Amniotic stem cell (primary cell): ENCODE measurements at places on chromosomes 4 and X.

- no peak for DNase-seq
Measured at GRCh38 chr4:38802561-38803355, 1.8 kb downstream of the TLR1 start.

GRCh38 chr4:1195109-1195671 lies 22.8 kb upstream of the SPON2 start:
- no peak for DNase-seq

DNA sequence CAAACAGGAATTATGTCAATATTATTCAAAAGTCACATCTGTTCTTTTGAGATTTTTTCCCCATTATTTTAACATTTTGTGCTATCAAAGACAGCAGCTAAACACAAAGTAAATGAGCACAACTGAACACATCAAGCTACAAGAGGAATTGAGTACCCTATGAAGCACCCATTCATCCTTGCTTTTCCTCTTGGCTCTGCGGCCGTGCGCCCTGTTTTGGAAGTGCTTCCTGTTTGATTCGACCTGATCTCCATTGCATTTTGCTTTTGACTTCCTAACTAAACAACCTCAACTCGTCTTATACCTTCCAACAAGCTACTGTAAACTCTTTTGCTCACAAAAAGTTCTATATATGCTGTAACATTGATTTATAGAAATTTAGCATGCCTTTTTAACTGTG lies 85.0 kb downstream of the SCFD2 start:
- no peak for DNase-seq

DNA sequence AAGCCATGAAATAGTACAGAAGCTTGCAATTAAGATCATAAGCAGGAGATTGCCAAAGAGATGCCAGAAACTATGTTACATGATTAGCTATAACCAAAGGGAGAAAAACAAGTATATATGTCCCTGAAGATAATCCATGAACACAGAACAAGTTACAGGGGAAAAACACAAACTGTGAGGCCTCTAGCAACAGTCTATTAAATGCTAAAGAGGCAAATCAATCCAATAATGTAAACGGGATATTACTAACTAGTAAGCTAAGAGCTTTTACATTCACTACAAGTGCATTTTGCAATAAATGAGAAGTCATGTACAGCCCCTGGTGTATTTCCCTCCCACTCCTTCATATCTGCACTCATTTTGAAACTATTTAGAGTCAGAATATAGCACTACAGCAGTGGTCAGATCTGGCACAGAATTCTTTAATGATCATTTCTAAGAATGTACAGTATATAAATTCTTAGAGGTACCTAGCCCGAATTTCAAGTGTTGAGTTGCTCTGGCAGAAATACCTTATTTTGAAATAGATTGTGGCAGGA lies 449.8 kb upstream of the SMIM31 start:
- DNase-seq: no peak

DNA sequence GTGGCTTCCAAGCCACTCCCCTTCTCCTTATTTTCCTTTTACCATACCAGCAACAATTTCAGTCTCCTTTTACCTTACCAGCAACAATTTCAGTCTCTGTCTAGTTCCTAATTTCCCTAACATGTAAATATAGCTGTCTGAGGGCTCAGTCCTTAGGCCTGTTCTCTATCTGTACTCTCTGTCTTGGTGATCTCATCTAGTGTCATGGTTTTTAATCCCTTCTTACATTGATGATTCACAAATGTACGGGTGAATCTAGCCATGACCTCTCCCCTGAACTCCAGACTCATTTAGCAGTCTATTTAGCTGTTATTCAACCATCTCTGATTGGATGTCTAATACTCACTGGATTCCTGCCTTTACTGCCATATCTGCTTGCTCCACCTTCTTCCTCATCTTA lies 7.2 kb downstream of the IL15 start:
- DNase-seq: no peak

- DNase-seq: no peak
Measured at GRCh38 chr4:105182211-105182610, 35.5 kb downstream of the TET2 start.

GRCh38 chrX:12137951-12138360 lies 317 bp upstream of the FRMPD4 start:
- no peak for DNase-seq

- DNase-seq: no peak
Measured at GRCh38 chr4:97396097-97396496, 747.2 kb downstream of the STPG2 start.

- no peak for DNase-seq
Measured at GRCh38 chrX:26050099-26050498, 88.0 kb upstream of the MAGEB18 start.

DNA sequence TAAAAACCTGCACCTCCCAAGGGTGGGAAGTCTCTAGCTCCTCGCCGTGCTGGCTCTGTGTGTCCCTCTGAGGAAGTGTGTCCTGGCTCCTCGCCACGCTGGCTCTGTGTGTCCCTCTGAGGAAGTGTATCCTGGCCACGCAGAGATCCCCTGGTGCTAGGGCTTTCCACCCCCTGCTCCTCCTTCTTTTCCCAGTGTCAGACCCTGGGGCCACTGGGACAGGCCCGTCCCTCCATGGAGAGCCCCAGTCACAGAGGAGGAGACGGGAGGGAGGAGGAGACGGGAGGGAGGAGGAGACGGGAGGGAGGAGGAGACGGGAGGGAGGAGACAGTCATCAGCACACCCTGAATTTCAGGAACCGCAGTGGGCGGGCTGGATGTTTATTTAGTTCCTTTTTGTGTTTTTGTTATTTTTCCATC lies 53.8 kb upstream of the HGFAC start:
- peak; percentile 6 for DNase-seq

DNA sequence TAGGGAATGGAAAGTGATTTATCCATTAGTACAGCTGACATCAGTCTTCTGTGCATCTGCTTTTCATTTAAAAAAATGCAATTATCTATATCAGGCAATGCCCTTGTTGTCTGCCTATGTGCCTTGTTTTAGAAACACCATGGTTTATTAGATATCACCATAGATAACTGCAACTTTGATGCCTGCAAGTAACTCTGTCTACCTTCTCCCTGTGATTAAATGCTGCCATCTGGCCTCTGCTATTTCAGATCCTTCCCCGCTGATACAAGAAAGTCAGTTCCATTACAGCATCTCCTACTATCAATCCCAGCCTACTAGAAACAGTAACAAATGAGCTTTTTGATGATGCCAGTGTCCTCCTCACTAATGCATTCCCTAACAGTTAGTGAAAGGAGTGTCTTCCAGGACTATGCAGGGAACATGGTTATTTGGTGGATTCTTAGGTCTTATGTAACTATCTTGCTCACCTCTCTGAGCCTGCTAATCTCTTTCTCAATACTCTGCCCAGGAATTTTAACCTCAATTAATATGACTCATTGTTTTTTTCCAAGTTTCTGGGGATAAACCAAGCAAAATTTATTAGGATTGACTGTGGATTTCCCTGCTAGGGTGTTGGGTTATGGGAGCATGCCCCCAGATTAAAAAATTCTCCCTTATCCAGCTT lies 444.9 kb downstream of the RAPGEF2 start:
- no peak for DNase-seq

GRCh38 chr4:81466841-81467671 lies 4.7 kb downstream of the RASGEF1B start:
- peak; percentile 33 for DNase-seq

DNA sequence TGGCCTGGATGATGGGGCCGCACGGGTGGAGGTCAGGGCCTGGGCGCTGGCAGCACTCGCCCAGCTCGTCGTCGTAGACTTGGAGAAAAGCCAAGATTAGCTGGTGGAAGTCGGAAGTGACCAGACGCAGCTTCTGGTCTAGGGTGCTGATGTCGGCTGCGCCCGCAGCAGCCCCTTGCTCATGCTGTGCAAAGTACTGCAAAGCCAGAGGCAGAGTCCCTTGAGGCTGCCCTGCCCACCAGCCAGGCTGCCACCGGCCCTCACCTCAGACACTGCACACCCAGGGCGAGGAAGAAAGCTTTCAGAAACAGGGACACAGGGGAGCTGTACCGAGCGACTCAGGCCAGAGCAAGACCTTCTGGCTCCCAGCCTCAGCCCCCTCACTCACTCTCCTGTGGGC lies 9.7 kb upstream of the TREX2 start:
- DNase-seq: no peak

- DNase-seq: no peak
Measured at GRCh38 chrX:67917421-67918010, 373.7 kb downstream of the AR start.

DNA sequence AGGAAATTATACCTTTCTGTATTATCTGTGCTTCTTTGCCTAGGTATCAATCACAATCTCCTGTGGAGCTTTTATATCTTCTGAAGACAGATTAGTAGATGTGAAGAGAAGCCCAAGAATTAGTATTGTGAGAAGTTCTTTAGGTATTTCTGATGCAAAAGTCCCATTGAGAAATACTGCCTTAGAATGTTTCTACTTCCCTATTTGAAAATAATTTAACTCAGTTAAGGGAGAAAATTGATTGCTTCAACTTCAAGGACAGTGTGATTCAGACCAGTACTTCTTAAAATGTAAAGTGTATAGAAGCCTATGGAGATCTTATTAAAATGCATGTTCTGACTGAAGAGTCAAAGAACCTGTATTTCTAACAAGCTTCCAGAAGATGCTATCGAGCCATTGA lies 9.0 kb downstream of the EIF1AX start:
- no peak for DNase-seq

GRCh38 chrX:119273420-119274192 lies 37.5 kb downstream of the PGRMC1 start:
- DNase-seq: no peak

GRCh38 chrX:42708222-42708621 lies 69.7 kb downstream of the PPP1R2C start:
- no peak for DNase-seq

GRCh38 chr4:137909529-137910309 lies 332.4 kb downstream of the SLC7A11 start:
- no peak for DNase-seq

DNA sequence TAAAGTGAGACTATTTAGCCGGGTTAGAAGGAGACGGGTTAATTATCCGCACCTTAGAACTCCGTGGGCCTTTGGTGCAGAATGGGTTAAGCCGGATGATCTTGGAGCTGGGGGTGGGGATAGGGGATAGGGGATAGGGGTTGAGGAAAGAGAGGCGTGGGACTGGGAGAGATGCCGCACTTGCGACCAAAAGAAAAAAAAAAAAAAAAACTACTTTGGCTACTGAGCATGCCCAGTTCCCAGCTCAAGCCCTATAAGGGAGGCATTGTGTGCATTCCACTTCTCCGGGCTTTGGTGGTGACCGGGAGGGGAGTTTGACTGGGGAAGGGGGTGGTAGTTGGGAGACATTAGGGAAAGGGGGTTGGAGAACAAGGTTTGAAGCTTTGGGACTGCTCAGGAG lies at the start of gene SLITRK4:
Gene SLITRK4 (minus strand): TSS at position 187 of the 400 bp plus-strand sequence. CDS start 4,993 bp downstream, outside the sequence.
- no peak for DNase-seq

DNA sequence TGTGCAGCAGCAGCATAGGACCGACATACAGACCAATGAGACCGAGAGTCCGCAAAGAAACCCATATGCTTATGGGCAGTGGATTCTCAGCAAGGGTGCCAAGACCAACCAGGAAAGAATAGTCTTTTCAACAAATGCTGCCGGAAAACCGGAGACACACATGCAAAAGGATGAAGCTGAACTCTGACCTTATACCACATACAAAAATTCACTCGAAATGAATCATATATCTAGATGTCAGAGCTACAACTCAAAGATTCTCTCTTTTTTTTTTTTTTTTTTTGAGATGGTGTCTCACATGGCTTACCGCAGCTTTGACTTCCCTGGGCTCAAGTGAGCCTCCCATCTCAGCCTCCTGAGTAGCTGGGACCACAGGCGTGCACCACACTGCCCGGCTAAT lies 16.0 kb upstream of the MXD4 start:
- no peak for DNase-seq

- no peak for DNase-seq
Measured at GRCh38 chrX:45900766-45901615, 644.2 kb downstream of the ZNF674 start.

GRCh38 chrX:68254738-68255645 lies 178.3 kb downstream of the OPHN1 start:
- no peak for DNase-seq

DNA sequence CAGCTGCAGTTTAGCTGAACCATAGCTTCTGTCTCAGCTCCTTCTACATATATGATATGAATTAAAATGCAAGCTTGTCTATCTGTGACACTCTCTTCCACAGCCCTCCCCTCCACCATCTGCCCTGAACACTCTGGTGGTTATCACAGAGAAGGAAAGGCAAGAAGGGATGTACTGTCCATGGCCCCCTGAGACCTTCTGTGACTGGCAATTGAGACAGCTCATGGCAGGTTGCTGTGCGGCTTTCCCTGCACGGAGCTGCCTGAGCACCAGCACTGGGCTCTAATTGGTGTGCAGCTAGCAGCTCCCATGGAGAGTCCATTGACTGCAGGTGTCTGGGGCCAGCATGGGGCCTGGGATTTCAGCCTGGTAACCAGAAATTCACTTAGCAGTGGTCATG lies 109.8 kb upstream of the ANXA3 start:
- no peak for DNase-seq

DNA sequence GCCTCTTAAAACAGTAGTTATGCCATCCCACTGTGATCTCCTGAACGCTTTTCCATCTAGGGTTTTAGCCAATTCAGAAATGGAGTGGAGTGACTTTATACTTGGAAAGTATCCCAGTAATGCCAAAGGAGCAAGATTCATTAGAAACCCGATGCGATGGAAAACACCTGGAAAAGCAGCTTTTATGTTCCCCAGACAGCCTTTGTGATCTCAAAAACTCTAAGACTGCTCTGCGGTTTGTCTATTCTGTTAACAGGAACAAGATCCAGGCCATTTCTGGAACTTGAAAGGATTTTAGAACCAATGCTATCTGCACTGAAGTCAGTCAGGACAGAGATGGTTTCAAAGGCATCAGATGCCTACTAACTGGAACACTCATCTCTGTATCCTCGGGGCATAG lies 145.1 kb downstream of the APBB2 start:
- no peak for DNase-seq

- no peak for DNase-seq
Measured at GRCh38 chrX:17470136-17470535, 95.1 kb downstream of the NHS start.

DNA sequence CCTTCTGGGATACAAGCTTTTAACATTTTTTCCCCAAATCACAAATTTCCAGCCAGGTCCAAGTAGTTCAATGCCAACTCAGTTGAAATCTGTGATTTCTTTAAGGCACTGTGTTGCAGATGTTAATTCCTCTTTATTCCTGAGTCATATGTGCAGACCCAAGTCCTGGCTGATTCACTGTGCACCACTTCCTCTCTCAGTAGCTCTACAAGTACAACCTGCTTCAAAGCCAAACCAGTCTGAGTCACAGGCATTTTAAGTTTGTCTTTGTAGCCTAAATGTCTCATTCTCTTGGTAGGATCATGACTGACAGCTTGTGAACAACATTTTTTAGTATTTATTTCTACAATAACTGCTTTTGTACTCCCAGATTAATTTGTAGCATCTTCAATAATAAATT lies 165.6 kb upstream of the S100G start:
- DNase-seq: peak; percentile 52

- no peak for DNase-seq
Measured at GRCh38 chr4:25065431-25065858, 34.7 kb upstream of the LGI2 start.

- DNase-seq: no peak
Measured at GRCh38 chr4:164880489-164881262, 3.7 kb downstream of the APELA start.
